ENCODE measurements at places on chromosomes 11 and 22. TPM values are rescaled to one million over a fixed set of nuclear protein-coding genes. Genes with fewer than 3 reads are reported as not detected.

Gene COPB1
- total RNA-seq, result 299 TPM

Gene LDHAL6A
- not detected for total RNA-seq

Gene BACE1
- total RNA-seq, result 53.7 TPM

Gene SREBF2
- total RNA-seq, result 82.1 TPM

Gene LRP4
- total RNA-seq, result 8.1 TPM

Gene SSRP1
- total RNA-seq, result 49.5 TPM

Gene MMP13
- total RNA-seq, result not detected

Gene TPBGL
- under 0.01 TPM for total RNA-seq

Gene MYOD1
- not detected for total RNA-seq

Gene SMTNL1
- not detected for total RNA-seq

Gene H19
- 65.2 TPM for total RNA-seq

Gene FOLH1
- total RNA-seq, result not detected

Gene APIP
- total RNA-seq, result 13.6 TPM

Gene GSTT2
- not detected for total RNA-seq

Gene STK33
- 2.4 TPM for total RNA-seq

Gene OR10D3
- not detected for total RNA-seq

Gene HEPHL1
- total RNA-seq, result not detected

Measured in smooth muscle cell of the pulmonary artery (primary cell).